ENCODE measurements at places on chromosomes 16 and 17.

- DNase-seq = no peak
Observed at GRCh38 chr16:86555704-86556075, 655 bp upstream of the MTHFSD start.

- no peak for DNase-seq
Observed at GRCh38 chr16:10669791-10670190, 24.9 kb downstream of the TEKT5 start.

DNA sequence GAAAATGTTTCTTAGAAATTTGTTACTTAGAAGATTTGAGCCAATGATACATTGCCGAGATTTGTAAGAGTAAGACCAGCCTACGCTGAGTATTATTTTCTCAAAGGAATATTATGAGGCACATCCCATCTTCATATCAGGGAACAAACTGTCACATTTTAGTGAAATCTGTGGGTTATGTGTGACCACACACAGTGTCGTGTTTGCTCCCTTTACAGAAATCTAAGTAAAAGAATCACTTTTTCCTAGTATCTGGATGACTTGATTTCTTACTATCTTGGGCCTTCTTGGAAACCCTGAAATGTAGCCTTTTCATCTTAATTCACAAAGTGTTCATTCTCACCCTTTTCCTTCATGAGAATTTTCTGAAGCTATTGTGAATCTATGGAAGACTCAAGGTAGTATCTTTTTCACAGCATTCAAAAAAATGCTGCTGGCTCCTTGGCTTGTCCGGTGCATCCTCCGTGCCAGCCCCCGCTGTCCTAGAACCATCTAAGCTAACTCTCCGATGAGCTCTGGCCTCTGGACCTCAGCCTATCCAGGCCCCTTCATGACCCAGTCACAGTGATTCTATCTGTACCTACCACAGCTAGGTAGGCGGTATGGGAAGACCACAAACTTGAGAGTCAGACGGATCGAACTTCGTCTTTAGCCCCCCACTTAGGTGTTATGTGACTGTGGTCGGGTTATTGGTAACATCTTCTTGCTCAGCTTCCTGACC, 524.3 kb downstream of the MAF start:
- no peak for DNase-seq

GRCh38 chr17:82929011-82929622, 89.3 kb upstream of the ZNF750 start:
- DNase-seq = no peak

DNA sequence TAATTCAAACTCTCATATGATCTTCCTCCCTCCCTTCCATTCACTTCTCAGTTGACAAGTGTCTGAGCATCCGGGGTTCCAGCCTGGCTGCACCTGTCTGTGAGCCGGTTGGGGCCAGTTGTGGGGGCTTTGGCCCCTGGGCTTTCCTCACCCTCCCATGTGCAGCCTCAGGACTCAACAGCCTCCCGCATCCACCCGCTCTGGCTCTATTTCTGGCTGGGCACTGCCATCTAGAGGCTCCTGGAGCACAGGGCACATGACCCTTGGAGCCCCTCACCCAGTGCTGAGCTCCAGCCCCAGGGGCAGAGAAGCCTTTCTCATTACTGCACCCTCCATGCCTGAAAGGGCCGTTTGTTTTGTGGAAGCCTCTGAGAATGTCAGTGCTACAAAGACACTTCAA, 43.3 kb downstream of the HAPSTR1 start:
- DNase-seq = peak; percentile 64

GRCh38 chr17:69561462-69561861, 147.0 kb downstream of the MAP2K6 start:
- DNase-seq = no peak

- no peak for DNase-seq
Observed at GRCh38 chr17:47872651-47873161, 21.7 kb upstream of the SP6 start.

GRCh38 chr16:4318451-4318910, 2.6 kb downstream of the GLIS2 start:
- DNase-seq = no peak

GRCh38 chr17:32517982-32518381, 31.2 kb downstream of the CDK5R1 start:
- no peak for DNase-seq

DNA sequence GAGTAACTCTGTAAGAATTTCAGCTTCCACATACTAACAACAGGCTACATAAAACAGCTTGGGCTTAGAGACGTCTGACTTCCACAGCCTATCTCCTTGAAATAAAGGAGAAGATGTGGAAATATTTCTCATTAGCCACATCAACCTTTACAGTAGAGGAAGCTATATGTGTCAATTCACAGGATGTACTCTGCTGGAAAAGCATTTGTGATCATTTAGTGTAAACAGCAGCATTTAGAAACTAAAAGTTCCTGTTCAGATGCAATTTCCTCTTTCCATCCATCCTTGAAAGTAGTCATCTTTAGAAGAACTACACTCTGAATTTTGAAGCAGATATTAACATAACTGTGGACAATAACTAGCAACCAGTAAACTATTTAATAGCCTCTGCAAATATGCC, 46.2 kb downstream of the XPO6 start:
- no peak for DNase-seq

- DNase-seq = no peak
Observed at GRCh38 chr16:56119133-56119532, 72.2 kb upstream of the GNAO1 start.
